Activated naive CD4-positive, alpha-beta T cell treated with Interleukin-2 at 50 U/mL for 16 hours (primary cell): ENCODE measurements at places on chromosomes 7 and 10.

DNA sequence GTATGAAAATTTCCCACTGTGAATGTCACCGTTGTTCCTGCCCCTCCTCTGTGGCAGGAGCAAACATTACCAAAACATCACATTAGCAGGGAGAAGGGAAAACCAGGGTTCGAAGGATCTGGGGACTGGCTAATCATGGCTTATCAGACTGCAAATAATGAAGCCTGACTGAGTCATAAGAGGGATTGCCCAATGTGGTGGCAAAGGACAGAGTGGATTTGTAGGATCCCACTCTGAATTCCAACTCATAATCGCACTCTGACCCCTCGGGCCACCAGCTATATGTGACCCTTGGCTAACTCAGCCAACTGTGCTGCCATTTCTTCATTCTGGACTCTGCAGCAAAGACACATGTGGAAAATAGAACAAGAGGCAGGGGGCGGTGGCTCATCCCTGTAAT is 347.3 kb upstream of the AUTS2 start:
- no peak for DNase-seq

DNA sequence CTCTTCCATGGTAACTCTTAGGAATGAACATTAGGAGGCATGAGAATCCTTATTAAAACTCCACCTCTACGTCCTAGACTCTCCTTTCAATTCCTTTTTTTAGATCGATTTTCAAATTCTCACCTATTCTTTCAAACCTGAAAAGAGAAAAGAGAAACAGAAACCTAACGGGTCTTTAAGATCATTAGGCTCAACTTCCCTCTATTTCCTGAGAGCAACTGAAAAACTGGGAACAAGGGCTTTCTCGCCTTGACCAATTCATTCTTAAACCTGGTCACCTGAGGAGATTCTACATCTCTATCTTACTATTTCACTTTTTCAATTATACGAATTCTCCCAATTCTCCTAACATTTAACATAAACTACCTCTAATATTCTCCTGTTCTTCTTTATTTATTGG is 2.8 kb downstream of the TFEC start:
- no peak for DNase-seq

GRCh38 chr10:49540056-49540797 is 1.3 kb upstream of the ERCC6 start:
- DNase-seq, result no peak

DNA sequence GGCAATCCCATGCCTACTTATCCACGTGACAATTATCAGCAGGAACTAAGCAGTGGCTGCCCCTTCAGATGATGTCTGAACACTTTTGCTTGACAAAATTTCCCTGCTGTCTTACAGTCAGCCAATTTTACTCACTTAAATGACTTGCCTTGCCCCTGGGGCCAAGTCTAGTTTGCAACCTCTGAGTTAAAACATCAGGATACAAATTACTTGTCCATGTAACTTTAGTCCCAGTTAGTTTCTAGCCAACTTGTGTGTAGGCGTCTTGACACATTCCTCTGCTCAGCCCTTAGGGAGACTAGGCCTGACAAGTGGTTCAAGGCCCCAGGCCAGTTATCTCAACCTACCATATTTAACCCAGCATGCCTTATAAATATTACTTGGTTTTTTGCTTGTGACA is 11.6 kb upstream of the TYSND1 start:
- no peak for DNase-seq

- DNase-seq, result no peak
Measured at GRCh38 chr7:5429253-5429856, 5.7 kb upstream of the TNRC18 start.

- no peak for DNase-seq
Measured at GRCh38 chr7:91852263-91852741, 28.2 kb downstream of the MTERF1 start.
